Gastrocnemius medialis (tissue), 4 donors: ENCODE measurements at places on chromosomes 6 and 20.

DNA sequence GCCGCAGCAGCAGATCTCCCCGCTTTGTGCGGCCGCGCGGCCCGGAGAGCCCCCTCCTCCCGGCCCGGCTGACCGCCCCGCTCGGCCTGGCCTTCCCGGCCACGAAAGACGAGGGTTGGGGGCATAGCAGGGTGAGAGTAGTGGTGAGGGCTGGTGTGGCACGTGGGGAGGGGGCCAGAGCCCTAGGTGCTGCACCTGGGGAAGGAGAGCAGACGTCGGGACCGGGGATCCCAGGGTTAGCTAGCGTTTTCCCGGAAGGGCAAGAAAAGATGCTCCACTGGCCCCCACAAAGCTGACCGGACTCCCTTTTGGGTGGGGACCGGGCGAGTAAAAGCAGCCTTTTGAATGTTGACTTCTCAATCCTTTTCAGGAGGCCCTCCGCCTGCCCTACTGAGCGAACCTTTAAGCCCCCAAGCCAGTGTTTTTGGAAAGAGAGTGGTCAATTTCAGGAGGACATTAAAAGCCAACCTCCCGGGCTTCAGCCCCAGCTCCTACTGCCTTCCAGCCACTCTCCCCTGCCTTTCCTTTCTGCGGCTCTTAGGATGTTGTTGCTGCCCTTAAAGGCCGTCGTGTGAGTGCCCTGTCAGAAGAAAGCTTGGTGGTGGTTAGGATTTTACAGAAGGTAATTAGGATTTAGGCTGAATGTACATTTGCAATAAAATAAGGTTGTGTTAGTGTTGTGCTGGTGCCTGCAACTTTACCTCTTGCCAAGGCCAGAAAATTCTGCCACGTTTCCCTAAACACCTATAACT is 648 bp upstream of the BACH2 start:
- DNase-seq: peak; percentile 28

GRCh38 chr6:35955970-35956369 is 35.1 kb upstream of the SRPK1 start:
- no peak for DNase-seq

DNA sequence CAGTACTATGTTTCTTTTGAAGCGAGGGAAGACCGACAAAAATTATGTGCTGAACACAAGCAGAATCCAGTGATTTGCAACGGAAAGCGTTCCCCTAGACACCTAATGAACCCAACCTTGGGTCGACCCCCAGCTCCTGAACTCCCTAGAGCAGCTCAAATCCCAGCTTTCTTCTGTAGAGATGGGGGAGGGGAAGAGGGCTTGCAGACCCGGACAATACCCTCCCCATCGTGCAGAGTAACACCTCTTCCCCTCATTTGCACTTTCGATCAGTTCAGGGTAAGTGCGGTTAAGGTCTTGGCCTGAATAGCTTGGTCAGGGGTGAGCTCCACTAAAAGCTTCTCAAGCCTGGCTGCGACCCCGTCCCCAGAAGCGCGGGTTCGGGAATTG is 404 bp downstream of the CEP162 start:
- DNase-seq: no peak

- DNase-seq: no peak
These were observed 10.5 kb upstream of the ESR1 start for GRCh38 chr6:151796842-151797530.

- no peak for DNase-seq
These were observed 112.0 kb downstream of the ZMYND8 start for GRCh38 chr20:47244451-47244850.

GRCh38 chr20:41051009-41051825 is 22.6 kb downstream of the TOP1 start:
- no peak for DNase-seq

GRCh38 chr6:95819939-95820338 is 195.8 kb upstream of the FUT9 start:
- no peak for DNase-seq

GRCh38 chr20:14604143-14604542 is 266.7 kb upstream of the FLRT3 start:
- no peak for DNase-seq

DNA sequence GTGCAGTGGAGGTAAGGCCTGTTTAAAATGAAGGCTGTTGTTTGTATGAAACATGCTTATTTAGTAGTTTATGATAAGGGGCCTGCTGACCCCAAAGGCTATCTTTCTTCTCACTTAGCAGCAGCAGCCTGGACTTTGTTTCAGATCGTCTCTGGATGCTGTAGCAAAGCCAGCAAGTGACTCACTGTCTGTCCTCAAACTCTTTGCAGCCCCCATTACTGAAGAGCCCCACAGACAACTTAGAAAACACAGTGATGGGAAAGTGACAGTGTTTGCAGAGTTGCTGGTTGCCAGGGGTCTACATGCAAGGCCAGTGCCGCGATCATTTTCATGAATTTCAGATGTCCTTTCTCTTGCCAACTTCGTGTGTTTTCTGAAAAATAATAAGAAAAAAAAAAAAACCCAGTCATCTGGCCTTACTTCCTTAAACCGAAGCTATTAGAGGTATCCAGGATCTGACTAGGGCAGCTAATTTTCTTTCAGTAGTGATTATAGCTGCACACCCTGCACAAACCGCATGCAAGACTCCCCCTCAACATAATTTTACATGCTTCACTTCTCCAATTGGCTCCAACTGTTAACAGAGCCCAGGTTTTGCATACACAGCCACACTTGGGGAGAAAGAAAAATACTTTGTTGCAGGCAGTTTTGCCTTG is 11.6 kb upstream of the F13A1 start:
- DNase-seq: no peak

GRCh38 chr20:62791301-62792181 is 4.7 kb upstream of the MRGBP start:
- no peak for DNase-seq

- no peak for DNase-seq
These were observed 11.2 kb upstream of the FRMD1 start for GRCh38 chr6:168090064-168090690.

DNA sequence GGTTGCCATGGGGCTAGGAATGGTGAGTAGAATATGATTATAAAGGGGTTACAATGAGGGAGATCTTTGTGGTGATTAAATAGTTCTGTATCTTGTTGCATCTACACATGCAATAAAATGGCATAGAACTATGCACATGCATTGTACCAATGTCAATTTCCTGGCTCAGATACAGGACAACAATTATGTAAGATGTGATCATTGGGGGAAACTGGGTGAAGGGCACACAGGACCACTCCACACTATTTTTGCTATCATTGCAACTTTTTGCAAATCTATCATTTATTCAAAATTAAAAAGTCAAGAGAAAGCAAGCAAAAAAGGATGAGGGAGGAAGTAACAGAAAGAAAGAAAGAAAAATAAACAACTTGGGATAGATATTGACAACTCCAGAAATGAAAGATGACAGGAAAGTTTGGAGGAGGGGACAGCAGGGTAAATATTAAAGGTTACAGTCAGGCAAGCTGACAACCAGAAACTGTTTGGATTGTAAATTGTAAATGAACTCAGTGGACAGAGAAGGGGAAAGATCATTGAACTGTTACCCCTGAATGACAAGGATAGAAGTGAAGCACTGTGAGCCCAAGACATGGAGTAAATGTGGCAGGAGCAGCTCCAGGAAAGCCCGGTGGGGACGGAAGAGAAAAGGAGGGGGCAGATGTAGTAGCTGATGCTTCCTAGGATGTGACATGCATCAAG is 499.6 kb upstream of the JARID2 start:
- no peak for DNase-seq

- DNase-seq: no peak
These were observed 263.8 kb downstream of the C6orf118 start for GRCh38 chr6:165045631-165046030.

DNA sequence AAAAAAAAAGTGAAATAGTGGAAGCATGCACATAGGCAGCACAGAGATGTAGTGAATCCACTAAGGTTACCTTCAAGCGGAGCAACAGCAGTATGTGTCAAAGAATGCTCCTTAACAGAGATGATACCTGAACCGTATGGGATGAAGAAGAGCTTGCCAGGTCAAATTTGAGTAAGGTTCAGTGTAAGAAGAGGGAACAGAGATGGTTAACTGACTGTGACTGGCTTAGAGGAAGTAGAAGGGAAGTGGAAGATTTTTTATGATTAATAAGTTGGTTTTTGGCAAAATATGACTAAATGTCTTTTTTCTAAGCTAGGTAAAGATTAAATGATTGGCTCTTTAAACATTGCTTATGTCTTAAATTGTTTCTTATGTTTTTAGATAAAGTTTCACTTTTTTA is 52.6 kb upstream of the C20orf144 start:
- no peak for DNase-seq

- DNase-seq: no peak
These were observed 47.1 kb downstream of the STX7 start for GRCh38 chr6:132465530-132466485.

DNA sequence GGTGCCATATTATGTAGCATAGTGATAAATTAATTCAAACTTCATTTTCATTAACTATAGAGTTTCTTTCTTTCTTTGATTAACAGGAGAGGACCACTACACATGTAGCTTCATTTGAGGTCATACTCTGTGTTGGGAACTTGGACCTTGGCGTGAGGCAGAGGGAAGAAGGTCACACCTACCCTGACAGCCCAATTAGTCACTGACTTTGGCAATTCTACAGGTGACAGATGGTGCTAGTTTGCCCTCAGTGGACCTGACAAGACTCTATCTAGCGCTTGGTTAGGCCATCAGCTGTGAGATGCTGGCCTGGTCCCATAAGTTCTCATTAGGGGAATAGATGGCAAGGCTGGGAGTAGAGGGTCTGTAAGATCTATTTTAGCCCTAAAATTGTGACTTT is 14.2 kb downstream of the SLX4IP start:
- DNase-seq: no peak

DNA sequence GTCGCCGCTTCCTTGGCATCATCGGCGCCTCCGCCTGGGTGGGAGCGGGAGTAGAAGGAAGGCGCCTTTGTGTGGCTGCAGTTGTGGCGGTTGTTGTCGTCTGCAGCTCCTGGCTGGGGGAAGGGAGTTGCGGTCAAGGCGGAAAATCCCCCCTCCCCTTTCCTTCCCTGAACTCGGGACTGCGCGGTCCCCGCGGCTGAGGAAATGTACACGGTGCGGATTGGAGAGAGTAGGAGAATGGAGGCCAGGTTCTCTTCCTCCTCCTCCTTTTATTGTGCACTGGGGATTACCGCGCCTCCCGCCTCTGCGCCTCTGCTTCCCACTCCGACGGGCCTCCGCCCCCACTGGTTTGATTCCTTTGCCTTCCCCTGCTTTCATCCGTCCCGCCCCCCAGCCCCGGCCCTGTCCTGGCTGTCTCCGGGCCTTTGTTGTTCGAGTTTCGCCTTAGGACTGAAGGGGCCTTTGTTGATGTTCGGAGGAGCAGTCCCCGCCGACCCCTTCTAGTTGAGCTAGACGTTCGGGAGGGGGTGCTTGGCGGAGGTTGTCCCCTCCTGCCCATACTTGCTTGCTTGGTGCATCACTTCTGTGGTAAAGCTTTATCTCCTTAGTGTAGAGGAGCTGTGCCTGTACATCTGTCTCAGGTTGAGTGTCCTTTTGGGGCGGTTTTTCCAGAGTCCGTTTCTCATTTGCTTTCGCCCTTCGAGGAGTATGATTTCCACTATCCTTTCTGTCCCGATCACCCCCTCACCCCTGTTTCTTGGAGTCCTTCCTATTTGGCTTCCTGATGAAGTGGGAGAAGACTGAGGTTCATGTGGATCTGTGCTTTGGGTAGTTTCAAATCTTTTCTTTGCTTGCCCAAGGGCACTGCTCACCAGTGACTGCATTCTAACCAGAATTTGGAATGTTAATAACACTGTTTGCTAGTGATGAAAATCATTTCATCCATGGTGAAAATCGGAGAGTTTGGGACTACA is 764 bp downstream of the ZNF292 start:
- peak; percentile 16 for DNase-seq

DNA sequence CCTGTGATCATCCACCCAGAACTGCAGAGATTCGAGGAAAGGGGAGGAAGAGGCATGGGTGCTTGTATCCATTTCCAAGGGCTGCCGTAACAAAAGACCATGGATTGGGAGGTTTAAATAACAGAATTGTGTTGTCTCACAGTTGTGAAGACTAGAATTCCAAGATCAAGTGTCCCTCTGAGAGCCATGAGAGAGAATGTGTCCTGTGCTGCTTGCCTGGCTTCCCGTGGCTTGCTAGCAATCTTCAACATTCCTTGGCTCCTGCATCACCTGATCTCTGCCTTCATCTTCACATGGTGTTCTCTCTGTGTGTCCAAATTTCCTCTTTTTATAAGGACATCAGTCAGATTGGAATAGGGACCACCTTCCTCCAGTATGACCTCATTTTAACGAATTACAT is 69.8 kb downstream of the CDC40 start:
- no peak for DNase-seq

GRCh38 chr20:25491446-25492038 is 84.1 kb downstream of the GINS1 start:
- no peak for DNase-seq

GRCh38 chr6:47161176-47161687 is 119.1 kb upstream of the ADGRF1 start:
- no peak for DNase-seq

DNA sequence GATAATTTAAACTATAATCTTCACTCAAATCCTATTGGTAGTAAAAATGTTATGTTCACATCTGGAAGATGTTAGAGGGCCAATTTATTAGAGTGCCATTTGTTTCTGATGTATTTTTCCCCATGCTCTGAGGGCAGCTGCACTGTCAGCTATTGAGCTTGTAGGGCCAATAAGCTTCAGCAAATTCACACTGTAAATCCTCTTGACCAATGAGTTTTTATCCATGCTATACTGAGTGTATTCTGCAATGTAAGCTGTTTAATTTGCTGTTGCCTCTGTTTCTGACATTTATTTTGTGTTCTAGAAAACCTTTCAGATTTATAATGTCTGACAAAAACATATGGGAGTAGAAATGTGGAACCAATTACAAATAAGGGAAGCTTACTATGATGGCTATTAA is 62.6 kb downstream of the OGFRL1 start:
- no peak for DNase-seq

DNA sequence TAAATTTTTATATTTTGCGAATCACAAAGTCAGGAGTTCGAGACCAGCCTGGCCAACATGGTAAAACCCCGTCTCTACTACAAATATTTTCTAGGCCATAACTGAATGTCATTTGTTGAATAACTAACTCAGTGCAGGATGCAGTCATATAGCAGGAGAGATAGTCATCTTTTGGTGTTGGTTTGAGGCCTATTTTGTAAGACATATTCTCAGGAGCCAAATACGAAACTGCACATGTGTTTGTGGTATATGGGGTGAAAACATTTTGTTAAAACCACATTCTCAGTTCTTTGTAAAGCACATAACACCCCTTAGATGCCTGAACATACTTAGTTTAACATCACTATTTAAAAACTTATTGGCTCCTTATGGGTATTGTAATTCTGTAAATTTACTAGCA is 4.7 kb upstream of the ENPP5 start:
- DNase-seq: no peak

GRCh38 chr6:84967389-84967788 is 203.0 kb upstream of the TBX18 start:
- no peak for DNase-seq

DNA sequence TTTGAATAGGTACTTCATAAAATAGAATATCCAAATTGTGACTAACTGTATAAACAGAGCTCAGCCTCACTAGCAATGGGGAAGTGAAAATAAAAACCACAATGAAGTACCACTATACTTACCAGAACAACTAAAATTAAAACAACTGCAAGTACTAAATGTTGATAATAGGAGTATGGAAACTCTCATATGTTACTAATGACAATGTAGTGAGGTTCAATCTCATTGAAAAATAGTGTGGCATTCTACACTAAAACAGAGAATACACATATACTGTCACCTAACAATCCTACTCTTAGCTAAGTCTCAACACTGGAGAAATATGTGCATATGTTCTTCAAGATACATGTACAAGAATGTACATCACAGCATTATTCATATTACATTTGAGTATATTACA is 132.0 kb upstream of the CARMIL1 start:
- no peak for DNase-seq

- DNase-seq: no peak
These were observed 158.0 kb upstream of the PMEPA1 start for GRCh38 chr20:57867807-57868206.
